ENCODE measurements at places on chromosomes 1 and 21.

DNA sequence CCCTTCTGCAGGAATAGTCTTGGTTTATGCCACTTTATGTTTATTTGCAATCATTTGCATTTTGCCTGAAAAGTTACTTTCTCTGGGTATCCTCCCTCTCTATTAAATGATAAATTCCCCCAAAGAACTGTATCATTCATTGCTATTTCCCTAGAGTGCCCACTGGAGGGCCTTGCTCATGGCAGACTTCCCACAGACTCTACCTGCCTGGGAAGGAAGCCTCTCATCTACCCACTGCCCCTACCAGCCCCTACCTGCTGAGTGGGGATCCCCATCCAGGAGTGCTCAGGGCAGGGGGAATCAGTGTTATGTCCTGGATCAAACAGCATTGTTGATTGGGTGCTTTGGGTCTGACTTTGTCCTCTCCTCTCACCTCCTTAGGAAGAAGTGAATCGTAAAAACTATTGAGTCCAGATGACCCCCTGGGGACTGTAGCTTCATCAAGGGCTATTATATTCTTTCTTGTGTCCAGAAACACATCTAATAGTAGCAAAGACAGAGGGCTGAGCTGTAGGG is 6.8 kb upstream of the LRRN2 start:
- DNase-seq, result no peak

DNA sequence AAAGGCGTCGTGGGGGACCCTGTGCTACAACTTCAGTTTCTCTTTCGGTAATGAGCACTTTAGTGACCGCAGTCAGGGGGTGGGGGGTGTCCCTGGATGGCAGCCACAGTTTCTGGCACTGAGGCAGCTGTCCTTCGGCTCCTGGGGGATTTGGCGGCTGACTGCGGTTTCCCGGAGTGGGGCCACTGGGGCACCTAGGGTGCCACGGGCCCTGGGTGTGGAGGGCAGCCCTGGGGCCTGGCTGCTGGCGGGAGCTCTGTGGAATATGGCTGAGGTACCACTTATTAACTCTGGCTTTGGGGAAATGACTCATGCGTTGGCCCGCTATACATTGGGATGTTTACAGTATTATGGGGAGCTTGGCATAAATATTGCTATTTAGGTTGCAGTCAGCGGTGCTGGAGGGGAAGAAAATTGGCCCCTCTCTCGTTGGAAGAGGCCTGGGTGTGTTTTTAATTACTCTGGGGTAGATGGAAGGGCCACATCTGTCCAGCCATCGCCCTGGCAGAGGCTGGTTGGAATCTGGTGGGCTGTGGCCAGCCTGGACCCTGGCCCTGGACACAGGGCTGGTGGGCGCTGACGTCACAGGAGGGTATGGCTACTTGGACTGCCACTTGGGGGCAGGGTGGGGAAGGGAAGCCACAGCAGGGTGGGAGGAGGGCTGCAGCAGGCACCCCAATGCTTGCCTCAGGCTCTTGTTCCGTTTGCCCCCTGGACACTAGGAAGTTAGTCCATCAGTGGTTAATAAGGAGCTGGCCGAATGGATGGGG is 2.0 kb downstream of the EPHB2 start:
- no peak for DNase-seq

- no peak for DNase-seq
Measured at GRCh38 chr1:54991939-54992338, 6.8 kb upstream of the BSND start.

DNA sequence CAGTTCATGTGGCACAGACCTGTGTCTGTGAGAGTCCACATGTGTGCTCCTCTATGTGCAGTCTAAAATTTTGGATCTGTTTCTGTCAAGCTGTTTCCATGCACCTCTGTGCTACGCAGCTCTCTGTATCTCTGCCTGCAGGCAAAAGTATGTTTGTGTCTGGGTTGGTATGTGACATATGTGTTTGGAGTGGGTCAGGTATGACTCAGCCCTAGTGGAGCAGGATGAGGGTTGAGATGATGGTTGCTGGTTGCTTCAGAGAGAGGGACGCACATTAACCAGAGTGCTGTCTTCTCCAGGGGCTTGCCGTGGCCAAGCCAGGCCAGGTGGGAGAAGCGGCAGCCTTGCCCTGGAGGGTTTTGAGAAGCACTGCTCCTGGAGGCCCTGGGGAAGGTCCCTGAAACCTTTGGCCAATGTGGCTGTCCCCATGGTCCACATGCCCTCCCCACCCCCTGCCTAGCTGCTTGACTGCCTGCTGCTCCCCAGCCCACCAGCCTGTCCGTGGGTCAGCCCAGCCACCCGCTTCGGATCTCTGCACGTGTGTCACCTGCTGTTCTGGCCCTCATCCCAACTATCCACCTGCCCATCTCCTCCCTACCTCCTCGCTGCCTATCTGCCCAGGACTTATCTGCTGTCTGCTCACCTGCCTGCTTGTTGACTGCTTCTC is 4.1 kb upstream of the EVA1B start:
- no peak for DNase-seq

DNA sequence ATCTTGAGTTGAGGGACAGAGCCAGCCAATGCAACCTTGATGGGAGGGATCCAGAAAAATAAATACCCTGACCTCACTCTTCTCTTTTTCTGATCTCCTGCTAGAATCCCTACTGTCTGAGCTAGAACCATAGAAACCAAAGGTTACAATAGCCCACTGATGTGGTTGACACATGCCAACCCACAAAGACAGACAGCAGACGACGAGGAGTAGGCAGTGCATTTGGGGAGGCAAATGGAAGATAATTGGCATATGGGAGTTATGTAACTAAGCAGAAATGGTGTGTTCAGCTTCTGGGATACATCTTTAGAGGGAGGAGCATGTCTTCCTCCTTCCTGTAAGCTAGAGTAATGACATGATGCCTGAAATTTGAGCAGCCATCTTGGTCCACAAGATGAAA is 171.7 kb upstream of the FGGY start:
- DNase-seq, result peak; percentile 13

- no peak for DNase-seq
Measured at GRCh38 chr1:152039461-152039860, 2.7 kb upstream of the S100A11 start.

- no peak for DNase-seq
Measured at GRCh38 chr1:14887764-14888350, 265.7 kb upstream of the TMEM51 start.

- DNase-seq, result no peak
Measured at GRCh38 chr21:26842974-26843932, 2.0 kb downstream of the ADAMTS1 start.

GRCh38 chr1:113770031-113770430 is 10.7 kb upstream of the PHTF1 start:
- no peak for DNase-seq

GRCh38 chr1:30353637-30354036 is 369.7 kb downstream of the MATN1 start:
- no peak for DNase-seq

DNA sequence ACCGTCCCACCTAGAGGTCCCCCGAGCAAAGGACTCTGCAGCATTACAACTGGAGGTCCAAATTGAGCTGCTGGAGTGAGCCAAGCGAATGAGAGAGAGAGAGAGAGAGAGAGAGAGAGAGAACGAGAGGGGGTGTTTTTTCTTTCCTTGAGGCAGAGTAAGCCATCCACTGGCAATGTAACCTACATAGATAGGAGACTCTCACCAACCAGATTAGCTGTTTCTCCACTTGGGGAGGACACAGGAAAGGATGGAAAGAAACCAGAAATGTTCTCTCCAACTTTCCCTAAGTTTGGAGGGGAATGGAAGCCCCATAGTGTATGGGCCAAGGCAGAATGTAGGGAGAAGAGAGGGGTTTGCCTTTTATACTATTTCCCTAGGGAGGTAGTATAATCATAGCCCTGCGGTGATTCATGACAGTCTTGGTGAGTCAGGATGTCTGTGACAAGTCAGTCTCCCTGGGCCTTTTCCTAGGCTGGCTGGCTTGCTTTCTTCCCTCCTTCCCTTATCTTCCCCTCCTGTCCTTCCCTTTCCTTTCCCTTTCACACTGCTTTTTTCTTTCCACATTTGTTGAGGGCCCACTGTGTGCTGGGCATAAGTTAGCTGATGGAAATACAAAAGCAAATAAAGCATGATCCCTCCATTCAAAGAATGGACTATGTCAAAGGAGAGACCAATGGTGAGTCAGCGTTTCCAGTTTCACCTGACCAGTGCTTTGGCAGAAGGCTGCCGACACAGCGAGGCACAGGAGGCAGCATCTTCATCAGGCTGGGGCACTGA is 7.1 kb downstream of the FNDC7 start:
- no peak for DNase-seq

- DNase-seq, result no peak
Measured at GRCh38 chr1:223230161-223230881, 87.3 kb upstream of the TLR5 start.

- no peak for DNase-seq
Measured at GRCh38 chr1:40824591-40825434, 37.4 kb downstream of the CITED4 start.

DNA sequence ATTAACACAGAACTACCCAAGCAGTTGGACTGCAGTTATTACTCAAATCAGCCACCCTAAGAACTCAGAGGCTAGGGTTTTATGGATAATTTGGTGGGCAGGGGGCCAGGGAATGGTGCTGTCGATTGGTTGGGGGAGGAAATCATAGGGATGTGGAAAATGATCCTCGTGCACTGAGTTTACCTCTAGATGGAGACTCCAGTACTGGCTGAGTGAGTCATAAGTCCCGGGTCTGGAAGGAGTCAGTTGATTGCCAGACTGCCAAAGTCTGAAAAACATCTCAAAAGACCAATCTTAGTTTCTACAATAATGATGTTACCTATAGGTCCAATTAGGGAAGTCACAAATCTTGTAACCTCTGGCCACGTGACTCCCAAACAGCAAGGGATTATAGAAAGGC is 257.5 kb upstream of the PRMT6 start:
- no peak for DNase-seq

GRCh38 chr1:175865041-175865766 is 121.8 kb upstream of the TNR start:
- no peak for DNase-seq

DNA sequence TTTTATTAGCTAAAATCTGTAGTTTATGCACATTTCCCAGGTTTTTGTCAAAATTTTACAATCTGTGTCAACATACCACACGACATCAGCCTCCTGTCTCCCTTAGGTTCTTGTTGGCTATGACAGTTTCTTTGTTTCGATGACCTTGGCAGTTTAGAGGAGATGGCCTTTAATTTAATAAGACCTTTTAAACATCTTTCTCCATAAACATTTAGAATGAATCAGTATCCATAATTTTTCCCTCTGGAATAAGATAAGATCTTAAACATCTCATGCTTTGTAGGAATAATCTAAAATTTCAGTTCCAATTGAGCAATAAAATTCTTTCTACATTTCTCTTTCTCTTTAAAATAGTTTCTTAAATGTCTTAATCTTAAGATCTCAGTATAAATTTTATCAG is 28.7 kb upstream of the DYRK1A start:
- no peak for DNase-seq

- DNase-seq, result no peak
Measured at GRCh38 chr1:234235434-234235881, 137.8 kb upstream of the COA6 start.

GRCh38 chr1:154943649-154944400 is 7.3 kb upstream of the PMVK start:
- DNase-seq, result no peak

GRCh38 chr1:180252638-180253536 is 22.8 kb downstream of the LHX4 start:
- peak; percentile 59 for DNase-seq

GRCh38 chr1:31800674-31800967 is 15.2 kb downstream of the SPOCD1 start:
- no peak for DNase-seq

GRCh38 chr1:12617901-12618660 is at the start of gene DHRS3:
TSS of gene DHRS3 (minus strand) at chr1:12618210. CDS start at chr1:12617348, 862 bp downstream.
- DNase-seq, result peak; percentile 78

DNA sequence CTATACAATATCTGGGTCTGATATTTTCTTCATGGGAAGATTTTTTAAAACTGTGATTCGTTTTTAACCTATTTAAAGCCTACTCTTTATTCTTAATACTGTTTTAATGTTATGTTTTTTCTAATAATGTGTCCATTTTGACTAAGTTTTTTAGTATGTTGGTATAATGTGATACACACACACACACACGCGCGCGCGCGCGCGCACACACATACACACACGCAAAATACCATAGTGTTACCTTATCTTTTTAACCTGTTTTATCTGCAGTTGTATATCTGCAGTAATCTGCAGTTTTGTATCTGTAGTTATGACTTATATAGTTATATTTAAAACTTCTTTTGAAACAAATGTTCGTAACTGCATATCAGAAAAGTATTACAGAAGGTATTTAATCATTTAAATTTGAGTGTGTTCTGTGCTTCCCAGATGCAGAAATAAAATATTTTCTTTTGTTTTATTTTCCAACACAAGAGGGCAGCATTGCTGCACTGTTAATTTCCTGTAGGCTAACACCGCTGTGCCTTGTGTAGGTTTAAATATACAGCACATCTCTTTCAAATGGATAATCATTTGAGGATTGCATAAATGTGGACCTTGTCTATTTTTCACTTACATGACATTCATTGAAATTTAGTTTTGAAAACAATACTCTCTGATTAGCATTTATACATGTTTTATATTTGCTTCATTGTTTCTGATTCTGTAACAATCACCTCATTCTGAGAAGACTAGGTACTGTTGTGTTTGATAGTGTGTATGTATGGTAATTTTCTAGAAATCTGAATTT is 166.1 kb downstream of the PDE4B start:
- peak; percentile 47 for DNase-seq

GRCh38 chr1:159580340-159580739 is 7.3 kb upstream of the APCS start:
- no peak for DNase-seq

DNA sequence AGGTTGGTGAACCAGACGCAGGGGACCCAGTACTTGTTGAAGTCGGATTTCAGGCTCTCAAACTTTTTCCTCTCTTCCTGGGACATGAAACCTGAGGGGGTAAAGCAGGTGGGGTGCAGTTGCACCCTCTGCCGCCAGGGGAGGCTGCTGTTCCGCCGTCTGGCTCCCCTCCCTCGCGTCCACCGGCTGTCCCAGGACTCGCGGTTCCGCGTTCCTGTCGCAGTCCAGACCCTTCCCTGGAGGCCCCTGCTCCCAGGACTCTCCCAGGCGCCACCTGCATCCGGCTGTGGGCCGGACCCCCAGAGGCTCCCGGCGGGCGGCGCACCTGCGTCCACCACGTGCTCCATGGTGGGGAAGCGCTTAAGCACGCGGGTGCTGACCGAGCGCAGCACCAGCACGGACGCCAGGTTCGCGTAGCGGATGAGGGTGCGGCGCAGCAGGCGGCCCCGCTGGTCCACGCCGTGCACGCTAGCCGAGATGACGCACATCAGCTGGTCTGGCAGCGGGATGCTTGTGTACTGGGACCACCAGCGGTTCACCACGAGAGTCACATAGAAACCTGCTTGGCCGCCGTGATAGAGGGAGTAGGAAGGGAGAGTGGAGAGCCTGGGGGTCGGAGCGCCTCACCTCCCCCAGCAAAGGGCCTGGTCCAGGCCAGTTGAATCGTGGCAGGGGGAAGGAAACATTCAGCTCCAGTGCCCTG is 1.7 kb downstream of the BEST4 start:
- peak; percentile 77 for DNase-seq

- DNase-seq, result no peak
Measured at GRCh38 chr1:204634260-204634910, 51.2 kb downstream of the LRRN2 start.
